ENCODE measurements at places on chromosomes 5 and 9.

GRCh38 chr9:14221119-14221518 is 92.8 kb downstream of the NFIB start:
- no peak for DNase-seq

DNA sequence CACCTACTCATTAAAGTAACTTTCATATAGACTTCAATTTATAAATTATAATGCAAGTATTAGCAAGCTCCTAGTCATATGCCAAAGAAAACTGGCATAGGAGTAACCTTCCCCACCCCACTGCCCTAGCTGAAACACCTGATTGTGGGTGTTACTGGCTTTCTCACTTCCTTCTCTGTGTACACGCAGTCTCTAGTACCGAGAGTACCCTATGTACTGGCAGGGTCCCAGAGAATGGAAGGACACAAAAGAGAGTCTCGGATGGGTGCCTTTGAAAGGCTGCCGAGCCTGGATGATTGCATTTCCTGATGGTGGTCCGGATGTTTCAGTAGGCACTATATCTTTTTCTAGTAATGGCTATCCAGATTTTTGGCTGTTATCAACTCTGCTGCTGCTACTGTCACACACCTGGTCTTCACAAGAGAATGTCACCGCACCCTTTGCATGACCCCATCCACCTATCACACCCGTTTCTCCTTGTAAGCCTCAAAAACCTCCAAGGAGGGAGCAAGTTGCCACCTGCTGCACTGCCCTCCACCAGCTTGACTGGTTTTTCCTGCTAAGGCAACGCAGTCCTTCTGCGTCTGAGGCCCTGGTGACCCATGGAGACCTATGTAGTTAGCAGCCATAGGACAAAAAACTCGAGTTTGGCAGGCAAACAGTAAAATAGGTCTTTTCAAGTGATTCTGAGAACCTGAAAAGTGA is 53.8 kb upstream of the CLINT1 start:
- DNase-seq, result peak; percentile 52

- DNase-seq, result no peak
Observed at GRCh38 chr5:127856292-127856691, 153.1 kb downstream of the CCDC192 start.

DNA sequence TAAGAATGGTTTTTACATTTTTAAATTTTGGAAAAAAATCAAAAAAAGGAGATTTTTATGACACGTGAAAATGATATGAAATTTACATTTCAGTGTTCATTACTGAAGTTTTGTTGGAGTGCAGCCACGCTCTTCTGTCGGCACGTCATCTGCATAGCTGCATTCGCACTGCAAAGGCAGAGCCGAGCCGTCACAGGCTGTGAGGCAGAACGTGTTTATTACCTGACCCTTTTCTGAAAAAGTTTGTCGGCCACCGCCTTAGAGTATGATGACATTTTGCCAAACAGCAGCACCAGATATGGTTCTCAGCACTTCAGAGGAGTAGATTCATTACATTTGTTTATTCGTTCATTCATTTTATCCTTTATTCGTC is 24.1 kb downstream of the HRH2 start:
- DNase-seq, result no peak

DNA sequence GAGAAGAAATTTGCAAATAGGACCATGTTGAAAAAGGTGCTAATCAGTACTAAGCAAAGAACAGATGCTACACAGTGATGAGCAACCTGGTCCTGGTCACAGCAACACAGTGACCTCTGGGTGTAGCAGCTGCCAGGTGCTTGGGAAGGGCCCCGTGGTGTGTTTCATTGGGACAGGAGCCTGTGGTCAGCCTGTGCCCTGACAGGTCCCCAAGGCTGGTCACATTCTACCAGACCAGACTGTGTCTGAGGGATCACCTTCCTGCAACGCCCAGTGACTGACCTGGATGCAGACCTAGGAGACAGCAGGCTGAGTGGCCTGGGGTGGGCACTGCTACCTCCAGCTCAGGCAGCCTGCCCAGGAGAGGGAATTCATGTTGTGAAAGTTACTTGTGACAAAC is 54.8 kb upstream of the FAM120AOS start:
- no peak for DNase-seq

- no peak for DNase-seq
Observed at GRCh38 chr5:72293495-72294055, 26.5 kb downstream of the MRPS27 start.

DNA sequence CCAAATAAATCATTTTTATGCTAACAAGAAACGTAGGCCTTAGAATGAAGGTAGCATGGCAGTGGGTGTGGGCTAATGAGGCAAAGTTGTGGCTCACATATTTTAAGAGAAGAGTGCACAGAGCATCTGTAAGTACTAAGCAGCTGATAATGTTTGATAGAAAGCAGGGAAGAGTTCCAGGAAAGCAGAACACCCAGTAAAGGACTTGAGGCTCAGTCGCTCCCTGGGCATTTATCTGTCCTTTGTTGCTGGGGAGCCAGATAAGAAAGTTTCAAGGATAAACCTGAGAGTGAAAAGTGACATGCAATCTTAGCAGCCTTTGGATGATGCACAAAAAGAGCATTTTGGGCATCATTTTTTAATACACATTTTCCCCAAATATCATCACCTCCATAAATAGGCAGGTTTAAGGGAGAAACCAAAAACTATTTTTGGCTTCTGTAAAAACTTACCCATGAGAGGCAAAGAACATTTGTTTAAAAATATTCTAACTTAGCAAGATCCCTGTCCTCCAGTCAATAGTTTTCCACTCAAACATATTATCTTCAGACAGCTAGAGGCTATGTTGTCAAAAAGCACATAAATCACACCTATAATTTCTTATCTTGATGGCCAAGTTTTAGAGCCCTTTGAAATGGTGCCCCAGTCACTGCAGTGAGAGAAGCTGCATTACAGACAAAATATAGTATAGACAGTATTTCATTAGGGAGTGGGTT is 3.4 kb downstream of the FREM1 start:
- no peak for DNase-seq

DNA sequence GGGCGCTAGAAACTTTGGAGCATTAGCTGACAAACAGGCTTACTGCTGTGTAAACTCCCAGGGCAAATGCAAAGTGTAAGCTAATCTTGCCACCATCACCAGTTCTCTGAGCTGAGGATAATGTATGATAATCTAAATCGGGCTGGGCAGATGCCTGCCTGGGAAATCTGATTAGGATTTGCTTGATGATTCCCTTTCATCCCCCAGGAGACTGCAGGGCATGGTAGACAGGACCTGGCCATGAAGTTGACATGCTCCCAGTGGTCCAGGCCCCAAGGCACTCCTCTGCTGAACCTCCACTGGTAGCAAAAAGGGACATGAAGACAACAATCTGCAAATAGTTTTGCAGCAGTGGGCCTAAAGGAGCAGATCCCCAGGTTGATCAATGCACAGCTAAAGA is 317.5 kb downstream of the SPOCK1 start:
- no peak for DNase-seq

DNA sequence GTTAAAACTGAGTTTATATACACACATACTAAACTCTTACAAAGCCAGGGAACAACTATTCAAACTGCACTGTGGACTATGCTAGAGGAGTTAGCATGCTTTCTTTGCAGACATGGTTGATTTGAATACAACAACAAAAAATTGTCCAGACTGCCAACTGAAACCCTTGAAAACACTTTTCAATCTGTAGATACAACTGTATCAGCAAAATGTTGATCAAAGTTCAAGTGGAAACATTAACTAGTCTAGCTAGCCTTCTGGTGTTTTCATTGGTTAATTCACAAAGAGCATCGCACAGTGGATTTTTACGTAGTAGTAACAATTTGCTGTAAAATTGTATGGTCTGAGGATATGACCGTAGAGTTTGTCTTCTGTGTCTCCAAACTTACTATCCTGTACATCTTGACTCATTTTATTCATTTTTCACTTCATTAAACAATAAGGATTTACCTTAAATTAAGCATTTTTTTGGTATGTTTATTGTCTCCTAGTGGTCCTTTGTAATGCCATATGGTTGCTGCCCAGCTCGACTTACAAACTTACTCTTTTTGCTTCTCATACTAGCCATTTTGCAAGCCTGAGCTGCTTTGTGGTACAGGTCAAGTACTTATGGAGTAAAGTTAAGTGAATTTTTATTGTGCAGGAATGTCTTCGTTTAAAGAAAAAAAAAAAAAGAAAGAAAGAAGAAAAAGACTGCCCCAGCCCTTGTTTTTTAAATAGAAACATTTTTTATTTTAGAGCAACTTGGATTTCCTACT is 123.4 kb downstream of the ZCCHC7 start:
- DNase-seq, result no peak

DNA sequence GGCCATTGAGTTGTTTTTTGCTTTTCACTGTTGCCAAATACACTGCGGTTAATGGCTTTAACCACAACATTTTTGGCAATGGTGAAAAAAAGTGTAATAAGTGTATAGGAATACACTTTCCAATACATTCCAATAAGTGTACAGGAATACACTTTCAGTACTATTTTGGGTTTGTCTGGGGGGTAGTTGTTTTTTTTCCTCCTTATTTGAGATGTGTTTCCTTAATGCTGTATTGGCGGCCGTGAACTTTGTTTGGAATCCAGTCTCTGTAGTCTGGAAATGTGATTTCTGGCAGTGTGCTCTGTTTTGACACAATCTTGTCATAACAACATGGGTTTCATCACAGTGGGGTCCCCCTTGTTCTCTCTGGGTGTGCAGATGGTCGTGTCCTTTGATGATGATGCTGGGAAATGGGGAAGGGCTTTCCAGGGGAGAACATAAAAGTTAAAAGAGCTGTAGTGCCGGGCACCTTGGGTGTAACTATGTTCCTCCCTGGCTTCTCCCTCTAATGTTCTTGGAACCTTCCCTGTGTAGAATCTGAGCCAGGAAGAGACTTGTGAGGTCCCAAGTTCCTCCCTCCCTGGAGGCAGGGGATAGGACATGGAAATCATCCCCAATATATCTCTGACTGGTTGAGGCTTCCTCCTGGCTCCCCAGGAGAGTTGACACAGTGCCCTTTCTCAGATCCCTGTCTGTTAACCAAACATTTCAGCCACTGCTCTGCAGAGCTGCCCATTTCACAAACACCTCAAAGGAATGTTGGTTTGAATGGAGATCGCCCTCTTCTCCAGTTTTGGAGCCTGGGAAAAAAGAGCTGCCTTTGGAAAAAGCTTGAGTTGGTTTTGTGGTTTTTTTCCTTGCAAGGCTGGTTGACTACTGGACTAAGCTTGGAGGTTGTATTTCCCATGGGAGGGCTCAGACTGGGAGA is 44.8 kb downstream of the RCL1 start:
- no peak for DNase-seq

GRCh38 chr9:111050819-111051218 is 12.5 kb upstream of the LPAR1 start:
- no peak for DNase-seq

DNA sequence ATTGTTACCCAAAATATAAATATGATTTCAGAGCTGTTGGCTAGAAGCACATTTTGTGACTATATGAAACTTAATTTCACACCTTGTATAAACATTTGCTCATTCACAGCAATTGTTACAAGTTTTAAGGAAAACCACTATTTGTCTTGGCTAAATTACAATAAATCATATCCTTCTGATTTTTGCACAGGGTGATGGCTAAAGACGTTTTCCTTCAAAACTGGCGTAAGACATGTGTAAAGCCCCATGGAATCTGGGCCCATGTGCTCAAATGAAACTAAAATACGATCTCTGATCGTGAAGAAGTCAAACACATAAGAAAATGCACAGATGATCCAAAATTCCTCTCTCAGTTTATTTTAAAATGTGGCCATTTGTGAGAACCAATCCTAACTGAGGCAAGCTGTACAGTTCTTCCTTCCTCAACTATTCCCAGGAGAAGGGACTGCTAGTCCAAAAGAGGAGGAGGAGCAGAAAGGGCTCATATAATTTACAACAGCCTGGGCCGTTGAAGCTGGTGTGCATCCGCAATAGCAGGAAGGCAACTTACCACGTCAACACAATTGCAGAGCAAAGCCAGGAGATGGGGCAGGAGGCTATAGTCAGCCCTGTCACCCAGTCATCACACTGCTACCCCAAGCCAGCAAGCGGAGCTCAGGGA is 98.4 kb downstream of the MED27 start:
- DNase-seq, result no peak

DNA sequence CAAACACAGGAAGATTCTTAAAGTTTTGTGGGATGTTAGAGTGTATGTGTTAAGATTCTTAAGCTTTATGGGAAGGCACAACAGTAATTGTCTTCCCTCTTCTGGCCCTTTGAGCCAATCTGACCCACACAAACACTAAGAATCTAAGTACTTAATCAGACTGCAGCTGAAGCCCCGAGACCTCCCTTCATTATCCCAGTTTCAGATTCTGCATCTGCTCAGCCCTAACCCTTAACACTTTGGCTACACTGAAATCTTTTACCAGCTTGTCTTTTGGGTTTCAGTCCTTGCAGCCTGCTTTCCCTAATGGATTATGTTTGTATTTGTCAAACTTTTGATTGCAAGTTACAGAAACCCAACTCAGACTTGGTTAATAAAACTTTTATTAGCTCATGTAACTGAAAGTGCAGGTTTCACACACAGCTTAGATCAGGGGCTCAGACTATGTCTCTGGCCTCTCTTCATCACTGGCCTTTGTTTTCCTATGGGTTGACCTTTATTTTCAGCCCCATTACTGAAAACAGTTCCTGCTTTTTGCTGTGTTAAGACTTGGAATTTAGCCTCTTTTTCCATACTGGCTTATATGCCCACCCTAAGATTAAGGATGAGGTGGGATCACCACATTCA is 71.5 kb downstream of the COX7C start:
- DNase-seq, result no peak

DNA sequence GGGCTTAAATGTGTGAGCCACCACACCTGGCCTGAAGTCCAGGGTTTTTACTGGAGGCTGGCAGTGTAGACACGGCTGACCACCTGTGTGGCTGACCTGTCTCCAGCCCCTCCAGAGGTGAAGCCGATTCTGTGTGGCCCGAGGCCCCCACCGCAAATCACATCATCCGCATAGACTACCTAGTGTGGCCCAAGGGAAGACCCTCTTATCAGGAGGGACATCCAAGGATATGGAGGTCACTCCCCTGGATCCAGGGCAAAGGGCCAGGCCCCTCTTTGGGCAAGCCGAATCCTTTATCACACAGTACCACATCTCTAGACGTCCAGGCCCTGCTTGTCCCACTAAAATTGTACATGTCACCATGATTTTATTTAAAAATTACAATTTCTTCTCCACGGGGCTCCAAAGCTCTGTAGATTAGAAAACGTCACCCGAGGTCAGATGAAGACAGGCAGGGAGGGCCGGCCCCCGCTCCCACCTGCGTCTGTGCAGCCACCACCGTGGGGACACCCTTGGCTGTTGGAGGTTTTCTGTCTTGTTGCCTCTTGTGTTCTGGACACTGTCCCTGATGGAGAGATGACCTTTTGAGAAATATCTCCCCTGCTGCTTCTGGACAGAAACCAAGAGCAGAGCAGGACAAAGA is 20.1 kb downstream of the LAMC3 start:
- DNase-seq, result no peak

GRCh38 chr9:113533335-113534225 is 70.1 kb downstream of the RGS3 start:
- no peak for DNase-seq

GRCh38 chr5:59036274-59036961 is 453.5 kb downstream of the RAB3C start:
- no peak for DNase-seq

- no peak for DNase-seq
Observed at GRCh38 chr5:132319975-132320374, 25.8 kb downstream of the SLC22A4 start.
